ENCODE measurements at places on chromosomes 11 and 22.

DNA sequence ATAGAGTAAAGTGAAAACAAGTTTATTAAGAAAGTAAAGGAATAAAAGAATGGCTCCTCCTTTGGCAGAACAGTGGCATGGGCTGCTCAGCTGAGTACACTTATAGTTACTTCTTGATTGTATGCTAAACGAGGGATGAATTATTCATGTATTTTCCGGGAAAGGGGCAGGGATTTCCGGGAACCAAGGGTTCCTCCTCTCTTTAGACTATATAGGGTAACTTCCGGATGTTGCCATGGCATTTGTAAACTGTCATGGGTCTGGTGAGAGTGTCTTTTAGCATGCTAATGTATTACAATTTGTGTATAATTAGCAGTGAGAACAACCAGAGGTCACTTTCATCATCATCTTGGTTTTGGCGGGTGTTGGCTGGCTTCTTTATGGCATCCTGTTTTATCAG is 23.5 kb upstream of the SPTY2D1 start:
- no peak for DNase-seq

GRCh38 chr11:29900382-29900781 is 116.4 kb downstream of the KCNA4 start:
- DNase-seq: no peak

DNA sequence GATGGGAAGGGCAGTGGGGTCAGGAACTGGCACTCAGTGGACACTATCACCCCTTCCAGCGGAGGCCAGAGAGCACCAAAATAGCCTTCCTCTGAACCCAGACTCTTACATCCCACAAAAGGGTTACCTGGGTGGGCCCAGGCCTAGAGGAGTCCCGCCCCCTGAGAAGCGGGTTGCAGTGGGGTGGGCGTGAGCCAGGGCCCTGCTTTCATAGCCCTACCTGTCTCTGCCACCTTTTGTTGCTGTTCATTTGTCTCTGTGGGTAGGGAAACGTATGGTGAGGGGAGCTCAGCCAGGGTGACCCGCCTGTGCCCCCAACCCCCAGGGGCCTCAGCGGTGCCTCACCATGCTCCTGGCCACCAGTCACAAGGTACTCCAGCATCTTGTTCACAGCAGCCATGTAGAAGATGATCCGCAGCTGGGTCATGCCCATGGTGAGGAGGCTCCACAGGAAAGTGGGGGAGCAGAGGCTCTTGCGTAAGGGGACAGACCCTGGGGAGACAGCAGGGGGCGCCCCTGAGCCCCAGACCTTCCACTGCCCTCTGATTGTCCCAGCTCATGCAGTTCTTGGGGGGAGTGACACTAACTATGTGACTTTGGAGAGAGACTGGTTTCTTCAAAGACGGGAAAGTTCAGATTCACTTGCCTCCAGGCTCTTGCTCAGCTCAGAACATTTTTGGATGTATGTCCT is 24.0 kb downstream of the SLC43A1 start:
- DNase-seq: no peak

GRCh38 chr11:940496-941135 is 14.9 kb downstream of the AP2A2 start:
- no peak for DNase-seq

- no peak for DNase-seq
Observed at GRCh38 chr11:91585035-91585801, 639.4 kb upstream of the FAT3 start.

- no peak for DNase-seq
Observed at GRCh38 chr11:12868315-12869073, 140.6 kb upstream of the RASSF10 start.

DNA sequence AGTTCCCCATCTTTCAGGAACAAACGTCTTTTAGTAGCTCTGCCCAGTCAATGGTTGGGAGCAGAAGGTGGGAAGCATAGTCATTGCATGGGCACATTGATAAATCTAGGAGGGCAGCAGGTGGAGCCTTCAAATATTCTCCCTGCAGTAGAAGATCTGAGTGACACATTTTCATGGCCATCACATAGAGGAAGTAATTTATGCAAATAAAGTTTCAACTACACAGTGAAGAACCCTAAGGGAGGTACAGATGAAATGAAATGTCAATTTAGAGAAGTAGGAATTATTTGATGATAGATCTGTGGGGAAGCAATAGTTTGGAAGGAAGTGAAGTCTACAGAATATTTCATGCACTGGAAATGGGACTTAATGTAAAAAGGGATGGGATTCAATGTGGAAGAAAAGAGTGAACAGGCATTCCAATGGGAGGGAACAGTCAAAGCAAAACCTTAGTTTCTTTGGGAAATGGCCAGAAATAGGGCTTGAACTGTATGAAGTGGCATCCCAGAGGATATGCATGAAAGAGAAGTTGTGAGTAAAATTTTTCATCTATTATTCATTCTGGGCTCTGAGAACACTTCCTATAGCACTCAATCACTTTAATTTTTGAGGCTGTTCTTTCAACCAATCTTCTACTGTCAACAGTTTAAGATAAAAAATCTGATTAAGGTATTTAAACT is 256.2 kb upstream of the LUZP2 start:
- DNase-seq: no peak

DNA sequence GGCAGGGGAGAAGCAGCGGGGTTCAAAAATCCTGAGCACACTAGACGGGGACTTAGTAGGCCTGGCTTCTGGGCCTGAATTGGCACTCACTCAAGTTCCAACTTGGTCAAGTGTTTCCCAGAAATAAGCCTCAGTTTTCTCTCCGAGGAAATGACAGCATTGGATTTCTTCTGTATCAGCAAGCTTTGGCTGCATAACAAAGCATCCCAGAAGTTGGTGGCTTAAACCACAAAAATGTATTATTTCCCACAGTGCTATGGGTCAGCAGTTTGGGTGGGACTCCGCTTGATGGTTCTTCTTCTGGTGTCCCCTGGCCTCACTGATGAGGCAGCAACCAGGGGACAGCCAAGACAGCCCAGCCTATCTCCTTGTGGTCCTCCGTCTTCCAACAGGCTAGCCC is 1.6 kb upstream of the CYTH4 start:
- DNase-seq: no peak

DNA sequence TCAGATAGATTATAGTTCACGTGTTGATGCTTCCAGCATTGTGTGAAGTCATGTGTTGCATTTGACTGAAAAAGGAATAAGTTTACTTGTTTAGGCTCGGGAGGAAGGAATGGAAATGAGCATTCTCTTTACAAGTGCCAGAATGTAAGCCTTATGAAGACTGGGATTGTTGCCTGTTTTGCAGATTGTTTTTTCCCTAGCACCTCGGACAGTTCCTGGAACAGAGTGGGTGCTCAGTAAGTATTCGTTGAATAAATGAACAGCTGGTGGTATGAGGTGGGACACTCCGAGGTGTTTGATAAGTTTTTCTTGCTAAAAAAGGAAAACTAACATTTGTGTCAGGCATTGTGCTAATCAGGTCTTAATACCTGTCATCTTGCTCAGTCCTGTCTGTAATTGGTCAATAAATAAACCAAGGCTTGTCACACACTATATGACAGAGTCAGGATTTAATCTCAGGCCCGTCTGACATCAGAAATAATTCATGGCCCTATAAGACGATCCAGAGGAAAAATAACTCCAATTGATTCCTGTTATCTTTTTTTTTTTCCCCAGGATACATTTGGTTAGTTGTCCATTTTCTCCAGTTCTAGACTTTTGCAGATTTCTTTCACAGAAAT is 304.7 kb downstream of the NELL1 start:
- no peak for DNase-seq

DNA sequence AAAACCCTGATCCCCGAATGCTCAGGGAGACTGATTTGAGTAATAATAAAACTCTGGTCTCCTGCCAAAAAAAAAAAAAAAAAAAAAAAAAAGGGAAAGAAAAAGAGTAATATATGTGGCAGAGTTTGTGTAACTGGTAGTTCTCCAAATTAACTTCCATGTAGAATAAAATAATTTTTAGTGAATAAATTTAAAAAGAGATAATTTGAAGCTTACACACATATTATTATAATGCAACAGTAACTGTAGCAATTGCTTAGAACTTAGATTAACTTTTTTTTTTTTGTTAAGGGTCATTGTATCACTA is 11.0 kb upstream of the MRPL17 start:
- DNase-seq: no peak

DNA sequence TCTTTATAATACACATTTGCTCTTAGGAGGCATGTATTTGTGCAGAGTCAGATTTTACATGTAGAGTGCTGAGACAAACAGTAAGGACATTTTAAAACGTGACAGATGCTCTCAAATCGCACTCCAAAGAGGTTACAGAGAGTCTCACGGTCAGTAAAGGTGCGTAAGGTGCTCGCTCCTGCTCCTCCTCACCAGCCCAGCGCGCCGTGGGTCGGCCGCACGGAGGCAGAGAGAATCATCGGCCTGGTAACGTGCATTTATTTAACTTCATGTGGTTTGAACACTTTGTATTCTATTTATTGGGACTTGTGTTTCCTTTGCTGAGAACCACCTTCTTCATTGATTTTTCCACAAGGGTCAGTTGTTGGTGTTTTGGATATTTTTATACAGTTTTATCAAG is 900.1 kb downstream of the BRD1 start:
- DNase-seq: no peak

DNA sequence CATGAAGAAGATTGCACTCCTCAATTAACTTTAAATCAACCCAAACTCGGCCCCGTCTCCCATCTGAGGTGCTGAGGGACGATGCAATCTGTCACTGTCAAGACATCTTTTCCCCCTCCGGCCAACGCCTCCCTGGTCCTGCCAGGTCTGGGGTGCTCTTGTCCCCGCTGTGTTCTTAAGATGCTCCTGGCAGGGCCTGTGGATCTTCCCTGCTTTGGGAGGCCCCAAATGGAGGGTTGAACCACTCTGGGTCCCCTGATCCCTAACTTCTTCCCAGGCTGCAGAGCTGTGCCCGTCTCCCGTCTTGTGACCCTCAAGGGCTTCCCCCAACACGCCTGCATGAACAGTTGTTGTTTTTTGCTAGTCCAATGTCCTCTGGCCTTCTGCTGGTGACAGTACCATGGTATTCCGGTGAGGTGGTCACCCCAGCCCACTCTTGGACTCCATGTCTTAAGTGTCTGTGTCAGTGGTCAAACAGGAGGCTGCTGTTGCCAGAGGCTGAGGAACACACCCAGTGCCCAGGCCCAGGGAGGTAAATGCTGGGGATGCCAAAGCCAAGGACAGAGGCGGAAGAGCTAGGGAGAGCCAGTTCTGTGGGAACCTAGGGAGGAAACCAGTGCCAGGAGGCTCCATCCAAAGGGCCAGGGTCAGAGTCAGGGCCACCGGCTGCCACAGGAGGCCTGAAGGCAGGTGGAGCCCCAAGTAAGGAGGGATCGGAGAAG is 70.6 kb upstream of the SHANK2 start:
- DNase-seq: no peak

DNA sequence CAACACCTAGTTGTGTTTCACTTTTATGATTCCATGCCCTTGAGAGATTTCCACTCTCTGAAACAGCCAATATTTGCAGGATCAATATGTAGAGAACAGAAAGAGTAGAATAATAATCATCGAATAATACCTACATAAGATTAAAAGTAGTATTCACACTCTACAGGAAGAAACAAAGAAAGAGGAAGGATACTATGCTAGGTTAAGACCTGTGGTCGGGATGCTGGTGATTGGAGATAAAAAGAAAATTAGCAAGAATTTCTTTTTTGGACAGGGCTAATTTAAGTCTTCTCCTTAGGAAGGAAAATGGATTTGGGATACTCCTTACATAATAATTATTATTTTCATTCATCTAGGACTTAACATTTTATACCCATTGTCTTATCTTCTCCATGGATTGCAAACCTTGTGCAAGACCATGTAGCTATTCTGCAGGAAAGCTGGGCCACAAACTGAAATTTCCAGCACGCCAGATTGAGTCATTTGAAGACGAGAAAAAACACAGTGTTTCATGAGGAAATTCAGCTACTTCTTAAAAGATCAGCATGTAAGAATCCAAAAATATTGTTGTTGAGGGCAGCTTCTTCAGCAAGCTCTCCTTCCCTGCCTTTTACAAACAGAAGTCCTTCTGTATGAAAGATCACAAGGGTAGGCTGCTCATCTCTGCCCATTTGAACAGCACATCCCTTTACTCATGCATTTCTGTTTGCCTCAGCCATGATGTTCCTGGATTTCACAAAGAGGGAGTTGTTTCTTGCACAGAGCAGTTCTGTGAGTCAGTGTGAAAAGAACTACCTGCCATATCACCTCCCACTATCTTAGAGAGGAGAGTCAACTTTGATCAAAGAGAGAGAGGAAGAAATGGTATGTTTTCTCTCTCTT is 90.7 kb downstream of the FAM76B start:
- no peak for DNase-seq

DNA sequence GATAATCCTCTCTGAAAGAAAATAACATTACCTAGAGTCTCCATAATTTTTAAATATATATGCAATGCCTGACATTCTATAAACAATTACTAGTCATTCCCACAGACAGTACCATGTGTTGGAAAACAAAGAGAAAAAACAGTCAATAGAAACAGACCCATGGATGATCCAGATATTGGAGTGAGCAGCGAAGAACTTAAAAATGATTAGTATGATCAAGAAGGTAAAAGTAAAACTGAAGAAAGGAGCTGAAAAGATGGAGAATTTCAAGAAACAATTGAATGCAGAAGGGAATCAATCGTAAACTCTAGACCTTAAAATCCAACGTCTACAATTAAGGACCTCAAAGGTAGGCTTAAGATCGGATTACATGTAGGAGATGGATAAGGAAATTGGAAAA is 330.6 kb downstream of the SHANK2 start:
- no peak for DNase-seq

- no peak for DNase-seq
Observed at GRCh38 chr22:37007651-37008050, 11.6 kb downstream of the TST start.

DNA sequence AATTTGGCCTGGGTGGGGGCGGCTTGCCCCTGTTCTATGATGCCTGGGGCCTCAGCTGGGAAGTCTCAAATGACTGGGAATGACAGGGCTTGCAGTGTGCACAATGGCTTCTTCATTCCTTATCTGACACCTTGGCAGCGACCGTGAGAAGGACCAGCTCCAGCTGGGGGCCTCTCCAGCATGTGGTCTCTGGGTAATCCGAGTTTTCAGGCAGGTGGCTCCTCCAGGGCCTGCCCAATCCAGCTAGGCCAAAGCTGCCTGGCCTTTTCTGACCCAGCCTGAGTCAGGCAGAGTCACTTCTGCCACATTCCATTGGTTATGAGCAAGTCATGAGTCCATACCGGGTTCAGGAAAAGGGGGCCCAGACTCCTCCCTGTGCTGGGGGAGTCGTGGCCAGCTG is 646.0 kb downstream of the OPCML start:
- no peak for DNase-seq

DNA sequence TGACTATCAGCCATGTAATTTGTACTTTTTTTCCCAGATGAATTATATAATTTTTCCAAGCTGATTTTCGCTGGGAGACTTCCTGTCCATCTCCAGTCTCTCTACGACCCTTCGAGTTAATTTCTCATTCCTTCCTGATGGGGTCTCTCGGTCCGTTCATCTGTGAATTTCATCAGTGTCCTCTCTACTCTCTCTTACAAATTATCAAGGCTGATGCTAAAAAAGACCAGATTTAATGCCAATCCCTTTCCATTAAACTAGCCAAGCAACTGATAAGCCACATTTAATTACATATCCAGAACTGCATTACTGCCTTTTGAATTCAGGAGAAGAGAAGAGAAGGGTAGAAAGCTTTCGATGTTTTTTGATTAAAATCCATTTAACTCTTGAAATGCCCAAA is 25.8 kb downstream of the VSIG10L2 start:
- DNase-seq: no peak

Data from stimulated activated naive CD4-positive, alpha-beta T cell (primary cell).